Renal cortex interstitium (tissue), 15 donors: ENCODE measurements at places on chromosomes 2 and 18. TPM values are rescaled to one million over a fixed set of nuclear protein-coding genes. Genes with fewer than 3 reads are reported as not detected.

GRCh38 chr2:172947461-172948153 is 128.0 kb upstream of the MAP3K20 start:
- no peak for DNase-seq

GRCh38 chr2:207662203-207662602 is 37.0 kb upstream of the METTL21A start:
- DNase-seq = no peak

DNA sequence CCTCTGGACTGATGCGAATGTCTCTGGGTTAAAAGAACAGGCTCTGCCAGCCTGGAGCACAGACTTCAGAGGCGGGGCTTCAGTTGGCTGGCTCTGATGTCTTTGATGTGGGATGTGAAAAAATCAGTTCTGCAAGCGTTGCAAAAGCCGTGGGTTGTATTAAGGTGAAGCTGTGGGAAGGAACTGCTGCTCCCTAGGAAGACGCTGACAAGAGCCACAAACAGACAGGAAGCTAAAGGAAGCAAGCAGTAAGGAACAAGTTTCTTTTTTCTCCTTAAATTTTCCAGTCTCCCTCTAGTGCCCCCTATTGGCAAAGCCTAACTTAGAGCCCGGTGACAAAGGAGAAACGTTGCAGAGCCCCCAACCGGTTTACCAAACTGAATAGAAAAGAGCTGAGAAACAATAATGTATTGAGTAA is 239.0 kb downstream of the CCDC178 start:
- peak; percentile 47 for DNase-seq

NCKAP5 gene
- 7.7 TPM for polyA plus RNA-seq

- DNase-seq = peak; percentile 53
These were observed 191.4 kb downstream of the SPP2 start for GRCh38 chr2:234241656-234242458.
